ENCODE measurements at places on chromosomes 6 and 20.

DNA sequence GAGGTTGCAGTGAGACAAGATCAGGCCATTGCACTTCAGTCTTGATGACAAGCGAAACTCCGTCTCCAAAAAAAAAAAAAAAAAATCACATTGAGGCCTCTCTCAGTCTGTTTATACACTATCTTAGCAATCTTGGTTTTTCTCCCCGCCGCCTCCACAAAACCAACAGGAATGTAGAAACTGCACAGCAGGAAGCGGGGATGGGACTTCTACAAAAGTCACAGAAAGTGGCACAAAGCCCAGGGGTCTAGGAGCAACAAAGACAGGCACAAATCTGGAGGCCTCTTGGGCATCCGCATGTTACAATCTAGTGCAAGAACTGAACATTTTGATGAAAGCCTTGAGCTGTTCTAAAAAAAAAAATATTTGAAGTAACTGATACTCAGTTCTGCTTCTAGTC, 48.6 kb downstream of the KDM1B start:
- no peak overlapping the region for H3K27ac ChIP-seq
- no peak for DNase-seq
- no peaks in the 10 kb centered on the region for H3K27me3 ChIP-seq
- peaks cover 4% of the 10 kb centered on the region for H3K4me1 ChIP-seq
- no peak overlapping the region for H3K4me3 ChIP-seq

GRCh38 chr20:38338849-38339520, 7.3 kb upstream of the LBP start:
- H3K27ac ChIP-seq, result no peak overlapping the region
- H3K4me3 ChIP-seq, result no peak overlapping the region
- no peak for DNase-seq
- peaks cover 3% of the 10 kb centered on the region for H3K4me1 ChIP-seq
- H3K27me3 ChIP-seq, result peaks cover 43% of the 10 kb centered on the region
- no peaks in the 10 kb centered on the region for H3K36me3 ChIP-seq

GRCh38 chr6:167664678-167665660, 161.7 kb upstream of the AFDN start:
- H3K4me1 ChIP-seq, result no peaks in the 10 kb centered on the region
- H3K27ac ChIP-seq, result no peak overlapping the region
- peaks cover 24% of the 10 kb centered on the region for H3K27me3 ChIP-seq
- no peak for DNase-seq
- H3K4me3 ChIP-seq, result no peak overlapping the region
- peaks cover 2% of the 10 kb centered on the region for H3K36me3 ChIP-seq

GRCh38 chr20:22449188-22449973, 135.0 kb downstream of the FOXA2 start:
- H3K27me3 ChIP-seq, result no peaks in the 10 kb centered on the region
- H3K4me1 ChIP-seq, result no peaks in the 10 kb centered on the region
- no peak overlapping the region for H3K27ac ChIP-seq
- H3K4me3 ChIP-seq, result no peak overlapping the region
- no peak for DNase-seq

GRCh38 chr6:137492289-137493217, 1.6 kb downstream of the OLIG3 start:
- peaks cover 38% of the 10 kb centered on the region for H3K4me1 ChIP-seq
- peaks cover 11% of the 10 kb centered on the region for H3K36me3 ChIP-seq
- peak overlapping the region; percentile 69 for H3K4me3 ChIP-seq
- H3K27ac ChIP-seq, result peak overlapping the region; percentile 51
